ENCODE measurements at places on chromosomes 2 and 18. TPM values are rescaled to one million over a fixed set of nuclear protein-coding genes. Genes with fewer than 3 reads are reported as not detected.

SLC5A7 gene
- 0.26 TPM for total RNA-seq

SERPINB4 gene
- not detected for total RNA-seq

GRCh38 chr2:156918410-156918809, 339.1 kb upstream of the GALNT5 start:
- no peaks in the 10 kb centered on the region for H3K4me1 ChIP-seq
- H3K4me3 ChIP-seq: no peak overlapping the region
- no peaks in the 10 kb centered on the region for H3K27me3 ChIP-seq
- DNase-seq: no peak
- H3K36me3 ChIP-seq: no peaks in the 10 kb centered on the region

- H3K4me3 ChIP-seq: no peak overlapping the region
- H3K36me3 ChIP-seq: no peaks in the 10 kb centered on the region
- H3K27ac ChIP-seq: no peak overlapping the region
- H3K27me3 ChIP-seq: no peaks in the 10 kb centered on the region
Observed at GRCh38 chr2:195683174-195683573, 26.1 kb downstream of the SLC39A10 start.

DNA sequence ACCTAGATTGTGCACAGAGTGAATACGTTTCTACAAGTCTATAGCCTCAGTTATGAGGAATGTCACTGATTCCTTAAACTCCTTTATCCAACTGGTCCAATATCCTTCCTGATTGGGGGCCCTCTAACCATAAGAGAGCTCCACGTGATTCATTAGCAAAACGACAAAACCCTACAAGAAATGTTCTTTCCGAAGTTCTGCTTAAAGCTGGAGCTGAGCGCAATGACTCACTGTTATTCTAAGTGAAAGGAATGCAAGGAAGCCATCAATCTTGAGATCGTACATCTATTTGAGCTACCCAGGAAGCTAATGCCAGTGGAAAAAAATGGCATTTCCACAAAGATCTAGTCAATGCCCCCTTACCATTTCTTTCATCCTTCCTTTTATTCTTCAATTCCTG, 354.9 kb upstream of the CDH20 start:
- H3K4me1 ChIP-seq: no peaks in the 10 kb centered on the region
- DNase-seq: no peak
- no peak overlapping the region for H3K27ac ChIP-seq
- no peaks in the 10 kb centered on the region for H3K36me3 ChIP-seq
- H3K4me3 ChIP-seq: no peak overlapping the region

- no peaks in the 10 kb centered on the region for H3K27me3 ChIP-seq
- H3K4me1 ChIP-seq: no peaks in the 10 kb centered on the region
- H3K36me3 ChIP-seq: no peaks in the 10 kb centered on the region
- DNase-seq: no peak
- H3K4me3 ChIP-seq: no peak overlapping the region
Observed at GRCh38 chr2:211868996-211869533, 669.5 kb downstream of the ERBB4 start.

DNA sequence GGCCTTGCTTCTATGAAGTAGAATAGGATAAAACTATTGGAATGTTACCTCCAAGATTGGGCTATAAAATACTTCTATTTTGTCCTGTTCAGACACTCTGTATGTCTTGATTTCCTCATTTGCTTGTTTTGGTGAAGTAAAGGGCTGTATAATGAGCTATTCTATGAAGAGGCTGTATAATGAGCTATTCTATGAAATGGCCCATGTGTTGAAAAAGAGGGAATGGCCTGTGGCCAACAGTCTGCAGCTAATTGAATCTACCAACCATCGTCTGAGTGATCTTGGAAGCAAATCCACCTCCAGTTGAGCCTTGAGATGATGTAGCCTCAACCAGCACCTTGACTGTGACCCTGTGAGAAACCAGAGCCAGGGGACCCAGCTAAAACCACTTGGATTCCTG, 3.8 kb upstream of the SGPP2 start:
- no peaks in the 10 kb centered on the region for H3K27me3 ChIP-seq
- H3K4me3 ChIP-seq: no peak overlapping the region
- H3K36me3 ChIP-seq: no peaks in the 10 kb centered on the region
- no peak for DNase-seq
- peaks cover 15% of the 10 kb centered on the region for H3K4me1 ChIP-seq

- no peak overlapping the region for H3K27ac ChIP-seq
- DNase-seq: no peak
- no peaks in the 10 kb centered on the region for H3K27me3 ChIP-seq
- H3K4me1 ChIP-seq: no peaks in the 10 kb centered on the region
Observed at GRCh38 chr2:129731907-129732629, 247.4 kb upstream of the RAB6C start.

GRCh38 chr2:48045613-48046012, 139.3 kb upstream of the FBXO11 start:
- H3K4me3 ChIP-seq: no peak overlapping the region
- no peak for DNase-seq
- no peaks in the 10 kb centered on the region for H3K27me3 ChIP-seq
- no peaks in the 10 kb centered on the region for H3K36me3 ChIP-seq

- H3K27me3 ChIP-seq: no peaks in the 10 kb centered on the region
- H3K36me3 ChIP-seq: no peaks in the 10 kb centered on the region
- no peak for DNase-seq
- no peak overlapping the region for H3K27ac ChIP-seq
- H3K4me1 ChIP-seq: no peaks in the 10 kb centered on the region
Observed at GRCh38 chr18:74784752-74785151, 187.1 kb downstream of the ZNF407 start.

DNA sequence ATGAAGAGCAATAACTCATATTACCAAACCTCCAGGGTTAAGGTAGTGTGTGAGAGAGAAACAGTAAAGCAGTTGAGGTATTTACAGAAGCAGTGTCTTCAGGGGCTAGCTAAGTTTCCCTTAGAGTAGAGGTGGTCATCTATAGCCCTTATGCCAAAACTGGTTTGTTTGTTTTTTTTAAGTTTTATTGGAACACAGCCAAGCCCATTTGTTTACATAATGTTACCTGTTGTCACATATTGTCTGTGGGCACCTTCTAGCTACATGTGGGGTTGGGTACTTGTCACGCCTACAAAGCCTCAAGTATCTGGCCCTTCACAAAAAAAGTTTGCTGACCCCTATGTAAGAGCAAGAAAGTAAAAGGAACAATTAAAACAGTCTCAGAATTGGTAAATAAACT, 39.4 kb downstream of the ACTR2 start:
- no peak for DNase-seq
- peaks cover 5% of the 10 kb centered on the region for H3K36me3 ChIP-seq

GRCh38 chr2:198004173-198004572, 199.8 kb downstream of the PLCL1 start:
- H3K36me3 ChIP-seq: no peaks in the 10 kb centered on the region
- H3K27ac ChIP-seq: no peak overlapping the region
- no peak for DNase-seq
- no peaks in the 10 kb centered on the region for H3K27me3 ChIP-seq

Data from body of pancreas (tissue), 4 donors.